Esophagus squamous epithelium (tissue), 5 donors: ENCODE measurements at places on chromosomes 1 and 21.

DNA sequence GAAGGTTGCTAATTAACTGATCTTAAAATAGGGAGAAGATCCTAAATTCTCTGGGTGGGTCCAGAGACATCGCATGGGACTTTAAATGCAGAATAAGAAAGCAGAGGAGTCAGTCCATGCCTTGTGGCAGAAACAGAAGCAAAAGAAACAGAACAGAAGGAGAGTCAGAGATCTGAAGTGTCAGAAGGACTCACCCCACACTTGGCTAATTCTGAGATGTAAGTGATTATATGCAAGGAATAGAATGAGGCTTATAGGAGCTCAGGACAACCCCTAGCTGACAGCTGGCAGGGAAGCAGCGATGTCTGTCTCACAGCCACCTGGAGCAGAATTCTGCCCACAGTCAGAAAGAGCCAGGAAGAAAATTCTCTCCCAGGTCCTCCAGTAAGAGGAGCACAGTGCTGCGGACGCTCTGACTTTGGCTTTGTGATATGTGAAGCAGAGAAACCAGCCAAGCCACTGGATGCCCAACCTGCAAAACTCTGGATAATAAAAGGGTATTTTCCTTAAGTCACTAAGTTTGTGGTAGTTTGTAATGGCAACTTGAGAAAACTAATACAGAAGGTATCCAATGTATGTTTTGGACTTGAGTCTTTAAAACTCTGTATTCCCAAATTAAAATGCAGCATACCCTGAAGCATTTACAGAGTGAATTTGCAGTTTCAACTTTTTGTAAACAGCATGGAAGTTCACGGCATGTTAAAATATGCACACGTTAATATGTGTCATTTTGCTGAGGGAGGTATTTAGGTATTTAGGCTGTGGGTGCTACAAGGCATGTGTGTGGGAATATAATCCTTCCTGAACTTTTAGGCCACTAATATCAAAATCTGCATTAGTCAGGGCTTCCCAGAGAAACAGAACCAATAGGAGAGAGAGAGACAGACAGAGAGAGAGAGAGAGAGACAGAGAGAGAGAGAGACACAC, 388.5 kb downstream of the PCP4 start:
- DNase-seq: no peak

DNA sequence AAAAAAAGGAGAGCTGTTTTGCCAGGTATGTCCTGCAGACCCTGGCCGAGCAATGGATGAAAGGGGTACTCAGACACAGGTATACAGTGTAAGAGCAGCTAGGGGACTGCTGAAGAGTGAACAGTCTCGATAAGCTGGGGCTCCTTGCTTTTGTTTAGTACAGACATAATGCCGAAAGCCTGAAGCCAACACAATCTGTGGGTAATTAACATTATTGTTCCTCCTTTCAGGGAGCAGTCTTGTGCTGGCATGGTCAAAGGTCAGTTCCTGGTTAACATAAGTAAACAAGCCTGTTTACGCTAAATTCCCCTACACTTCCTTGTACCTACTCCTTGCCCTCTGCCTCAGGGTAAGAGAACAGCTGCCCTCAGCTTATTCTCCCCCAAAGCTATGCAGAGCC, 272.3 kb upstream of the ST6GALNAC5 start:
- no peak for DNase-seq

DNA sequence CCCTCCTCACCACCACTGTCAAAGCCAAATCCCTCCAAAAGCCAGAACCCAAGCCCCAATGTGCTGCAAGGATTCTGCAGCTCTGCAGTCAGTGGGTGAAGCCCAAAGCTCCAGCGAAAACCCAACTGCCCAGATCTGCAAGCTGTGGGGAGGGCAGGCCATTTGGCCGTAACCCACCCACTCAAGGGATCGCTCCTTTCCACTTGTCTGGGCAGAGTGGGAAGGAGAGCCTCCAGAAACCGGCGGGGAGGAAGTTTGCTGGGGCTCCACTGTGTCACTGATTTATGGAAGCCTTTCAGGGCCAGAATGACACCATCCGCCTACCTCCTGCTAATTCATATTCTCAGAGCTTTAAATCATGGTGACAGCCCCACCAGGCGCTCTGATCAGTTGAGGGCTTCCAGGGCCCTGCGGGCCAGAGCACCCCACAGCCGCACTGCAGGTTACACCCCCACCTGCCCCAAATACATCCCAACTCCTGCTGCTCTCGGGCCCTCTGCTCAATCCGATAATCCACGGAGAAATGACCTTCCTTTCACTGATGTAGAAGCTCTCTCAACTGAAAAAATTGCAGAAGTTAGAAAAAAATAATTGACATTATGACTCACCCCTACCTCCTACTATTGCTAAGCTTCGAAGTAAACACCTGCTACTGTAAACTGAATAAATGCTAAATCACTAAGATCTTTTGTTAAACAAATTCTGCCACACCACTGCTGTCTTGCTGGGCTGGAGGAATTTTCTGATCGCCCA, 40.6 kb upstream of the RAB4A start:
- no peak for DNase-seq

GRCh38 chr1:234148350-234148749, 224.9 kb upstream of the COA6 start:
- no peak for DNase-seq

- DNase-seq: no peak
These were observed 15.4 kb downstream of the PDXK start for GRCh38 chr21:43734131-43734927.

DNA sequence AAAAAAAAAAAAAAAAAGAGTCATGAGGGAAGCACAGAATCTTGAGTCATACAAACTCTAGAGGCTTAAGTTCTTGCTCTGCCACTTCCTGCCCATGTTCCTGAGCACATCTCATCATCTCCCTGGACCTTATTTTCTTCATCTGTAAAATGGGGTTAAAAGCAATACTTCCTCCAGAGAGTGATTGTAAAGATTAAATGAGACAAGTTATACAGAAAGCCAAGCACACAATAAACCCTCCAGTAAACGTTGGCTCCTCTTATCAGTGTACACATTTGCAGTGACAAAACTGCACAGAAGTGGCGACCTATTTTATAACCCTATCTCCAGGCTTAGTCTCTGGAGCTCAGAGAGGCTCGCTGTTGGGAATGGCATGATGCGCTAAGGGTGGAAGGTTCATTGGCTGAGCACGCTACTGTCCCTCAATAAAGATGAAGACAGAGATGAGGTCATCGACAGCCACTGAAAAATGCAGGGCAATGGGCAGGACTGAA, 82.1 kb downstream of the RRAGC start:
- no peak for DNase-seq

- DNase-seq: no peak
These were observed 30.7 kb downstream of the PTPN14 start for GRCh38 chr1:214520544-214521165.

GRCh38 chr1:212700892-212701819, 1.5 kb upstream of the BATF3 start:
- no peak for DNase-seq

GRCh38 chr1:171195767-171196166, 10.7 kb downstream of the FMO2 start:
- DNase-seq: no peak

GRCh38 chr1:87135329-87135712, 193.4 kb upstream of the LMO4 start:
- no peak for DNase-seq

GRCh38 chr1:50110151-50110550, 1.4 kb downstream of the ELAVL4 start:
- no peak for DNase-seq

- DNase-seq: no peak
These were observed 335.8 kb downstream of the CAMTA1 start for GRCh38 chr1:7120863-7121621.

DNA sequence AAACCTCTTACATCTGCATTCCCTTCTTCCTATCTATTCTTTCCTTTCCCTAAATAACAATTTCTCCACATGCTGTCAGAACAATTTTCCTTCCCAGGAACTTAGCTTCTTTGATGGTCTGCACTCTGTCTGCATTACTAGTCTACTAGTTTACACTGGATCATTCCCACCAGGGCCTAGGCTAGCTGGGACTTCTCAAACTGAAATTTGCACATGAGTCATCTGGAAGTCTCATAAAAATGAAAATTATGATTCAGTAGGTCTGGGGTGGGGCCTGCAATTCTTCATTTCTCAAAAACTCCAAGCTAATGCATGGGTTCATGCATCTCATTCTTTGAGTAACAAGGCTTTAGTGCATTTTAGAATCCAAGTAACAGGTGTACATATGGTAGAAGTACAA, 74.2 kb downstream of the GABPA start:
- no peak for DNase-seq

- DNase-seq: no peak
These were observed 3.3 kb upstream of the C1orf174 start for GRCh38 chr1:3903141-3904005.

GRCh38 chr1:76541618-76542017, 325.7 kb upstream of the ST6GALNAC5 start:
- no peak for DNase-seq

GRCh38 chr1:24379733-24380315, 33.8 kb downstream of the STPG1 start:
- no peak for DNase-seq

DNA sequence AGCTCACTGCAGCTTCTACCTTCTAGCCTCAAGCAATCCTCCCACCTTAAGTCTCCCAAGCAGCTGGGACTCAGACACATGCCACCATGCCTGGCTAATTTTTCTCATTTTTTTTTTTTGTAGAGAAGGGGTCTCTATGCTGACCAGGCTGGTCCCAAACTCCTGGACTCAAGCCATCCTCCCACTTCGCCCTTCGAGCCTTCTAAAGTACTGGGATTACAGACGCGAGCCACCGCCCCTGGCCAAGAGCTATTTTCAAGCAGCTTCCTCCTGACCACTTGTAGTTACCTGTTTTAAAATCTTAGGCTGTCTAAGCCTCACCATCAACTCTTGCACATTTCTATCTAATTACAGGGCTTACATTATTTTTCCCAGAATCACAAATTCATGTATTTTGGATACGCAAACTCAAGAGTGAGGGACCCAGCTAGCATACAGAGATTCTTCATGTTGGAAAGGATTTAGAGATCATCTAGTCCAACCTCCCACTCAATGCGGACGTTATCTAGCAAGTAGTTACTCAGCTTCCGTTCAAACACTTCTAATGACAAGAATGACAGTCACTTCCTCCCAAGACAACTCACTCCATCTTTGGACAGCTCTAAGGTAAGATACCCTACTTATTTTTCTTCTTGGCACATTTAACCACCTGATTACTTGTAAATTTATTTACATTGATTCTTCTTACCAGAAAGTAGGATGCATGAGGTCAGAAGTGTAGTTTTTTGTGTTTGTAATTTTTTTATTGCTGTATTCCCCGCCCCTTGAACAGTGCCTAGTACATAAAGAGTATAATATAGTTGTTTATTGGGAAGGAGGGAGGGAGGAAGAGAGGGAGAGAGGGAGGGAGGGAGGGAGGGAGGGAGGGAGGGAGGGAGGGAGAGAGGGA, 65.4 kb downstream of the LUZP1 start:
- DNase-seq: no peak

- no peak for DNase-seq
These were observed 291.3 kb downstream of the CAMTA1 start for GRCh38 chr1:7076572-7076971.

DNA sequence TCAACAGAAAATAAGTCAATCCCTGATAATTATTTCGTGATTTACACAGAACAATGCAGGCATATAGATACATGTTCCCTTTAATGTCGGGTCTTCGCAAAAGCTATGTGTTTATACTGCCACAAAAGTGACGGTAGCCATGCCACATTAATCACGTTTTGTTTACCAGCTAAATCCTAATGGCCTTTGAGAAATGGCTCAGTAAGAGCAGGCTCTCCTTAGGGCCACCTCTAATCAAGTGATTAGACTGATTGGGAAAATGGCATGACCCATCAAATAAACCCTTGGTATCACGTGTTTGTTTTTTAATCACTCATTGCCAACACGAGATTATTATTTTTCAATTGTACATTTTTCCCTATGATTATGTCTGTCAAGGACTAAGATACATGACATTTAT, 102.0 kb upstream of the USP25 start:
- no peak for DNase-seq

- DNase-seq: no peak
These were observed 354.1 kb upstream of the C1orf87 start for GRCh38 chr1:60427701-60428100.

DNA sequence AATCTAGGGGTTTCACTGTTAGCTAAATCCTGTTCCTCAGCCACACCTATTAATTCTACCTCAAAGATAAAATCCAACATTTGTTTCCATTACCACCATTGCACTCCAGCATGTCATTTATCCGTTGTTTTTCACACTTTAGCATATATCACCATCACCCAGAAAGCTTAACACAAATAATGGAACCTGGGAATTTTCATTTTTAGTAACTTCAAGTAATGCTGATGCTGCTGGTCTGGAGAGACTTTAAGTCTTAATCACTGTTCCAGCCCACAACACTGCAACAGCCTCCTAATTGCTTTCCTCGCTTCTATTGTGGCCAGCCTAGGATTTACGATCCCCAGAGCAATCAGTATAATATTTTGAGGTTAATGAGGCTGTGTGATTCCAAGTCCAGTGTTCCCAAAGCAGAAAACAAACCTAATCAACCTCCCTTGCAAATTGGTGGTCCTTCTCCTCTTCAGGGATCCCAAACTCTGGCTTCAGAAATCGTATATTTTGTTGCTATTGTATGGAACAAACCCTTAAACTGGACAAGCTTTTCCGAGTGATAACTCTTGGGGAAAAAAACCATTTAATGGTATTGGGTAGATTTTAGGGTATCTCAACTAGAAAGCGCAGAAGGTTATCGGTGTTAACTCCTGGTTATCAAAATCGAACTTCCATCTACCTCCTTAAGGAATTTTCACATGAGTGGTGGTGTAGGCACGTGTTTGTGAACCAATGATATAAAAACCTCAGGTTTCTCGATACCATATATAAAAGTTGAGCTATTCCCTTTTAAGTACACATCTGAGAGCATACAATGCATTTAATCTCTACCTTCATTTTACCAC, 50.0 kb upstream of the BOLA1 start:
- DNase-seq: no peak

DNA sequence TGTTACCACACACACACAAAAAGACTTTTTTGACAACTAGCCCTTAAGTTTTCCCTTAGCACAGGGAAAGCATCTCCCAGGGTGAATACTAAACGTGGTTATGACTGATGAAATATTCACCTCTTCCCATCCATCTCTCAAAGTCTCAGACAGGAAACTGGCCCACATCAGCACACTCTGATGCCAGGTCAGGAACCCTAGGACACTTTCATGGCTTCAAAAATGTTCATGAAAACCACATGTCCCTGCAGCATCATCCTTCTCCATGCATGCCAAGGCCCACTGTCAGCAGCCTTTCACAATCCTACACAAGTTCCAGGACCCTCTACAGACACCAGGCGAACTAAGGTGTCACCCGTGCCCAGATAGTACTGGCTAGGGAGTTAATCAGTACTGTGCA, 68.7 kb downstream of the DNTTIP2 start:
- no peak for DNase-seq

DNA sequence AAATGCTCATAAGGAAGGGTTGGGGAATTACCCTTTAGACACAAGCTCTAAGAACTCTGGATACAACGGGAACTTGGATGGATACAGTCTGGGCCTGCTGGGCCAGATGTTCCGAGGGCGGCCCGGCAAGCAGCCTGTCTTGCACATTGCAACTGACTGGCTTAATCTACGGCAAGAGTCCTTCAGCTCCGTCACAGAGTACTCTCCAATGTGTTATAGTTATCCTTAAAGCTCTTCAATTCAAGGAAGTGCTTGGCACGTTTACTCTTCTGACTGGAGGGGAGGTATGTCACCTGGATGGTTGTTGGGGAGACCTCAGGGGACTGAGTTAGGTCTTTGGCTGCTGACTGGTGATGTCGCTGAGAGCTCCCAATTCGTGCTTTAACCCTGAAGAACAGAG, 1.1 kb upstream of the CFAP141 start:
- no peak for DNase-seq

- no peak for DNase-seq
These were observed 178.9 kb downstream of the HS2ST1 start for GRCh38 chr1:87093286-87093685.

- no peak for DNase-seq
These were observed 443.6 kb downstream of the PLPP3 start for GRCh38 chr1:56135864-56136147.
